Stimulated activated CD8-positive, alpha-beta memory T cell treated with anti-CD3 and anti-CD28 coated beads, Interleukin-15, amount 100 ng/mL, for 24 hours (primary cell): ENCODE measurements at places on chromosomes 1 and 21.

DNA sequence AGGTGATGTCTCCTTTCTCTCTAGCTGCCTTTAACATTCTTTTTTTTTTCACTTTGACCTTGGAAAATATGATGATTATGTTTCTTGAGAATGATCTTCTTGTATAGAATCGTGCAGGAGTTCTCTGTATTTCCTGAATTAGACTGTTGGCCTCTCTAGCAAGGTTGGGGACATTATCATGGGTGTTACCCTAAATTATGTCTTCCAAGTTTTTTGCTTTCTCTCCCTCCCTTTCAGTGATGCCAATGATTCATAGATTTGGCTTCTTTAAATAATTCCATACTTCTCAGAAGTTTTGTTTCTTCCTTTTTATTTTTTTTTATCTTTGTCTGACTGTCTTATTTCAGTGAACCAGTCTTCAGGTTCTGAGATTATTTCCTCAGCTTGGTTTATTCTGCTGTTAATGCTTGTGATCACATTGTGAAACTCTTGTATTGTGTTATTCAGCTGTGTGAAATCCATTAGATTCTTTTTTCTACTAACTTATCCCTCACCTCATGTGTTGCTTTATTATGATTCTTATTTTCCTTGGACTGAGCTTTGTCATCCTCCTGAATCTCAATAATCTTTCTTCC, 268.4 kb upstream of the NRIP1 start:
- DNase-seq: no peak

- no peak for DNase-seq
Measured at GRCh38 chr1:50982611-50983010, 12.6 kb downstream of the CDKN2C start.

GRCh38 chr1:31031330-31032143, 34.0 kb downstream of the PUM1 start:
- no peak for DNase-seq

DNA sequence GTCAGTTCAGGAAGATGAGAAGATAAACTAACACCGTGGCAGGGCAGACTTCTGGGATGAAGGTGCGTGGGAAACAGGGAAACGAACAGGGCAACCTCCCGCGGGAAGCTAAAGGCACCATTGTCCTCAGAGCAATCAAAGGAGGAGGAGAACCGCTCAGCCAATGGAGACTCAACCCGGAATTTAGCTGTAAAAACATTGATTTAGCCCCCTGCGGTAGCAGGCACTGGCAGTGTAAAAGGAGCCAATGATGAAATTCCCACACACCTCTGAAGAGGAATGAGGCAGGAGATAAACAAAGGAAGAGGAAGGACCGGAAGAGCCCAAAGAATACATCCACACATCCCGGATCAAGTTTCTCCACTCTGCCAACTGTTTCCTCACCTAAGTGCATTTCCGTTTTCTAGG, 19.5 kb downstream of the HLCS start:
- no peak for DNase-seq

GRCh38 chr1:243621973-243622372, 228.1 kb downstream of the AKT3 start:
- no peak for DNase-seq

GRCh38 chr1:78790174-78790573, 140.5 kb downstream of the IFI44 start:
- no peak for DNase-seq

DNA sequence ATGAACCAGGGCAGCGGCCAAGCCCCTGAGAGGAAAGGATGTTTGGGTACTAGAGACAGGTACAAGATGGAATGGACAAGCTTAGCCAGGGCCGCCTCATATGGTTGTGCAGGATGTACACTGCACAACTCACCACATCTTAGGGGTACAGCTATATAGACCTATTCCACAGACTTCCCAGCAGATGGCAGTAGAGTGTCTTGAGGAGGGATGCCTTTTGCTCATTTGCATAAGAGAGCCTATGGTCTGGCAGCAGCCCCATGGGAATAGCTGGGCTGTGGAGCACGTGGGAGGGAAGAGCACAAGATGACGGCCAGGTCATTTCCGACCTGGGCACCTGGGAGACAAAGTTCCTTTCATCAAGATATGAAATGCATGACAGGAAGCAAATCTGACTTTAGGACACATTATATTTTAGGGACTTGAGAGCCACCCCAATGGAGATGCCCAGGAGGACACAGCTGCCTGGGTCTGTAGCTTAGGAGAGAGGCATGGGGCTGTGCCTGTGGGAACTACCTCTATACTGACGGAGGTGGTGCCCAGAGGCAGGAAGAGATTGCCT, 215.5 kb downstream of the KCNJ6 start:
- DNase-seq: no peak

DNA sequence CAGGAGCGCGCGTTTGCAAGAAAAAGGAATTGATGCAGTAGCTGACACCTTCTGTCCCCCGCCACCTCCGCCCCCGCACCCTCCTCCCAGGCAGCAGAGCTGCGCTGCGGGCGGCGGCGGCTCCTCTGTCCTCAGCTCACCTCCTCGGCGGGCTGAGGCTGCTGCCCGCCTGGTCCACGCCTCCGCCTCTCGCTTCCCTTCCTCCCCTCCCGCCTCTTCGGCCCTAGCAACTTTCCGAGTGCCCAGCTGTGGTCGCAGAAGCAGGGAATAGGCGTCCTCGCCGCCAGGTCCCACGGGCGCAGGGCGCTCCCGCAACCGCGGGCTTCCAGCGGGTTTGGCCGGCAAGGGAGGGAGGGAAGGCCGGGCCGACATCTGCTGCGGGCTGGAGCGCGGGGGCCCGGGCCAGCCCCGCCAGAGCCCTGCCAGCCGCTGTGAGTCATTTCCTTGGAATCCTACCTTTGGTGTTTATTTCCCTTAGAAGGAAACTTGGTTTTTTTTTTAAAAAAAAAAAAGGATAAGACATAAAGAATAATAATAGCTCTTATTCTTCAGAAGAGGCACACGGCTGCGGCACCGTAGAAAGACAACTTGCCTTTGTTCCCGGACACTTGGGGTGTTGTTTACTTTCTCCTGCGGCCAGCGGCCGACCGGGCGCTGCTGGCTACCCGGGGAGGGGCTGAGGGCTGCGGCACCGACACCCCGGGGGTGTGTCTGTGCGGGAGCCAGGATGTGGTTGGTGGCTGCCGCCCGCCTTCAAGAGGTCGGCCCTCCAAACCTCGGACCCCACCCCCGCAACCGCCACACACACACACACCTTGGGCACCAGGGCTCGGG, 1.1 kb downstream of the SERTAD4 start:
- no peak for DNase-seq

DNA sequence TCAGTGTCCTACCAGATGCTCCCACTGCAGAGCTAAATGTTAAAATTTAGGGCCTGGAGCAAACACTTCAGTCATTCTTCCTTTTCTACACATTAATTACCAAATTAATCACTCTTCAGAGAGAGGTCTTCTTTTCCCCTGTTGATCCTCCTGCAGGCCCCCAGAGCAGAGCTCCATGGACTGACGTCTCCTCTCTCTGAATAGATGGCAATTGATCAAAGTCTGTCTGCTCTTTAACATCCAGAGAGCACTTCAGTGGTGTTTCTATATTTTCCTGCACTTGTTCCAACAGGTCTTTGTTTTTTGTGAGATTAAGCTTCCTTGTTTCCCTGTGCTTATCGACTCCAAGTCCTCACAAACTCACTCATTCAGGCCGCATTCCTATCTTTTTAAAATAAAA, 239.3 kb downstream of the SIPA1L2 start:
- DNase-seq: no peak

DNA sequence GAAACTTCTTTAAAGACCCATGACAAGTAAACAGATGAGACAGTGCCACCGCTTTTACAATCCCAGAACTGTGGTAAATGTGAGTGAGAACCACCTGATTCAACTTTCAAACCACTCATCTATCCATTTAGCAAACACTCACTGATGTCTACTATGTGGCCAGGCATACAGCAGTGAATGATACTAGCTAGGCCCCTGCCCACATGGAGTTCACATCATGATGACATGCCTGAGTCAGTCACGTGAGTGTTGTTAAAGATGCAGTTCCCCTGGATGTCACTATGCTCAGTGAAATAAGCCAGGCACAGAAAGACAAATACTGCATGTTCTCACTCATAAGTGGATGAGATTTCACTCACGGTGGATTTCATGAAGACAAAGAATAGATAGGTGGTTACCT, 28.4 kb downstream of the STX6 start:
- no peak for DNase-seq

- no peak for DNase-seq
Measured at GRCh38 chr21:25636727-25637126, 2.3 kb upstream of the JAM2 start.

GRCh38 chr1:64892576-64893573, 73.5 kb downstream of the JAK1 start:
- no peak for DNase-seq

GRCh38 chr1:185087101-185087500, 41.7 kb downstream of the RNF2 start:
- no peak for DNase-seq

GRCh38 chr1:1219341-1219740, 5.4 kb upstream of the TNFRSF4 start:
- DNase-seq: no peak

DNA sequence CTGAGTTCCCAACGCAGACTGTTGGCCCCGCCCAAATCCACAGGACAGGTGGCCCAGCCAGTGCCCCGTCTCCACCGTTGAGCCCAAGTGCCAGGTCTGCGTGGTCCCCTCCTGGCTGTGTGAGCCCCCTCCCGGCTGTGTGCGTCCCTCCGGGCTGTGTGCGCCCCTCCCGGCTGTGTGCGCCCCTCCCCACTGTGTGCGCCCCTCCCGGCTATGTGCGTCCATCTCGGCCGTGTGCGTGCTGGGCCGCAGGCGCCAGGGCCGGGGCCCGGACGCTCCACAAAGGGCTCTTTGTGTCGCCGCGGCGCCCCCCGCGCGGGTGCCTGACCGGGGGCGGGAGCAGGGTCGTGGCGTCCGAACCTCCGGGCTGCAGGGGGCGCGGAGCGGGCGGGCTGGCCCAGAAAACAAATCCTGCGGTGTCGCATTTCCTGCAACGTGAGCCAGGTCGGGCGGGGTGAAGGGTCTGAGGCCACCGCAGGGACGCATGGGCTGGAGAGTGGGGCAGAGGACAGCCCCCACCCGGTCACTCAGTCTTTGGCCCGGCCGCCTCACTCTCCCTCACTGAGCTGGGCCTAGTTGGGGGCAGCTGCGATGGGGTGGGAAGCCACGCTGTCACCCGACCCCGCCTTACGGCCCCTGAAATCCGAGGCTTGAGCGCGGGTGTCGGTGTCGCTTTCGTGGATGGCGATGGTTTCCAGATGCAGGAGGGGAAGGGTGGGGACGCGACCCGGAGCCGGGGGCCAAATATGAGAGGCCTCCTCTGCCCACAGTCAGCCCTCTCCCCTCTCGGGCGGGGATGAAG, 18.8 kb downstream of the TNFRSF25 start:
- DNase-seq: no peak

- no peak for DNase-seq
Measured at GRCh38 chr1:227786673-227787512, 28.6 kb upstream of the PRSS38 start.

DNA sequence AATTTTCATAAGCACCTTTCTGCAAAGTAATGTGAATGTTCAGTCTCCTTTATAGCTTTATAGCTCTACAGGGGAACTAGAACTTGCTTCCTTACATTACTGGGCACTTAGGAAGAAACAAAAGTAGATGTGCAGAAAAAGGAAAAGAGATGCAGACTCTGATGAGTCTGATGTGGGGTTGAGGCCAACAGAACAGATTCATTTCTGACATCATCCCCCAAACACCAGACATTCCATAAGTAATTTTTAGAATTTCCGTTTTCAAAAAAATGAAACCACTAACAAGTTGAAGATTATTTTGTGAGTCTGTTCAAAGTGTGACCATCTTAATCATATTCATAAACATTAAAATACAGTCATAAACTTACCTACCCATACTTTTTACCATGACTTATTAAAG, 96.0 kb downstream of the NRIP1 start:
- DNase-seq: no peak

DNA sequence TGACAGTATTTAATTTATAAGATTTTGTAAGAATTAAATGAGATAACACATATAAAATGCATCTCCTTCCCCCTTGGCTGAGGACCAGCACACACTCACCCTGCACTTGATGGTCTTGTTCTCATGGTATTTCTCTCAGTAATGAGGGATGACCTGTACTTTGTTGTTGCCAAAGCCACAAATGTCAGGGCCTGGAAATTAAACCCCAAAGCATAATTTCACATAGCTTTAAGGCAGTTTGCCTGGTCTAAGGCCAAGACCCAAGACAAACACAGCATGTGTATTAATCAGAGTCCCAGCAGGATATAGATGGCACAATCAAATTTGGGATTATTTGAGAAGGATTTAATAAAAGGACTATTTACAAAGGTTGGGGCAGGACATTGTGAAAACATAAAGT, 48.6 kb upstream of the EPS15 start:
- DNase-seq: no peak

GRCh38 chr21:29096218-29097015, 23.0 kb upstream of the CCT8 start:
- no peak for DNase-seq

DNA sequence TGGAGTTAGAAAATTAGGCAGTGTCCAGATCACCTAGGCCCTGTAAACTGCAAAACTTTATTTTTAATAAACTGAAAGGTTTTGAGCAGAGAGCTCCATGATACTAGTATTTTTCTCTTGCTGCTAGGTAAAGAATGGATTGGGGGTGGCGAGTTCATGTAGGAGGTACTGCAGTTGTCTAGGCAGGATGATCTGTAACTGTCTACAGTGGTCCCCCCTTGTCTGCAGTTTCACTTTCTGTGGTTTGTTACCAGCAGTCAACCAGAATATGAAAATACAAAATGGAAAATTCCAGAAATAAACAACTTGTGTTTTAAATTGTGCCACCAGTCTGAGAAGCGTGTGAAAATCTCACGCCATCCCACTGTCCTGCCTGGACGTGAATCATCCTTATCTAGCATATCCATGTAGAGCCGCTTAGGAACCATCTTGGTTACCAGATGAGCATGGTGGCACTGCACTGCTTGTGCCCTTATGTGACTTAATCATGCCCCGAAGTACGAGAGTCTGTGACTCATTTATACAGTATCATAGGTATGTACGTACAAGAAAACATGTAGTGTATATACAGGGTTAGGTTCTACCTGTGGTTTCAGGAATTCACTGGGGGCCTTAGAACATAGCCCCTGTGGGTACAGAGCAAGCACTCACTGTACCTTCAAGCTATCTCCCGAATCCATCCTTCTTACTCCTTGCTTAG, 94.2 kb downstream of the AHCTF1 start:
- DNase-seq: no peak

- DNase-seq: no peak
Measured at GRCh38 chr1:76666499-76666898, 200.8 kb upstream of the ST6GALNAC5 start.

DNA sequence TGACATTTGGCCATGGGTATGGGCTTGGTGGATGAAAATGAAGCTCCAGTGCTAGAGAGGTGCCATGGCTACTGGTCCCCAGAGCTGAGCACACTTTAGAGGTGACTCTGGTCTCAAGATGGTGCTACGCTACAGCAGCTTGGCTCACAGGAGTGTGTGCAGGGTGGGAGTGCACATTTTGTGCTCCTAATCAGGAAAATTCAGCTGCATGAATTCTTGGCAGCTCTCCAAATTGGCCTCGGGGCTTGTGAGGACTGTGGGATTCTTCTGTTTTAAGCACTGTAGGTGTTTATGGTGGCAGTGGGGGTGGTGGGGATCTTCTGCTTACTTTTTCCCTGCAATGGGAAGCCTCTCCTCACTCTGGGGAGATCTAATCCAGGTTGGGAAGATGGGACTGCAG, 17.3 kb upstream of the TIPRL start:
- DNase-seq: no peak

- no peak for DNase-seq
Measured at GRCh38 chr21:44353191-44353970, at the start of gene TRPM2. Gene TRPM2 (plus strand): TSS chr21:44353621. CDS start chr21:44353701, 80 bp downstream.
